ENCODE measurements at places on chromosomes 2 and 18. TPM values are rescaled to one million over a fixed set of nuclear protein-coding genes. Genes with fewer than 3 reads are reported as not detected.

DNA sequence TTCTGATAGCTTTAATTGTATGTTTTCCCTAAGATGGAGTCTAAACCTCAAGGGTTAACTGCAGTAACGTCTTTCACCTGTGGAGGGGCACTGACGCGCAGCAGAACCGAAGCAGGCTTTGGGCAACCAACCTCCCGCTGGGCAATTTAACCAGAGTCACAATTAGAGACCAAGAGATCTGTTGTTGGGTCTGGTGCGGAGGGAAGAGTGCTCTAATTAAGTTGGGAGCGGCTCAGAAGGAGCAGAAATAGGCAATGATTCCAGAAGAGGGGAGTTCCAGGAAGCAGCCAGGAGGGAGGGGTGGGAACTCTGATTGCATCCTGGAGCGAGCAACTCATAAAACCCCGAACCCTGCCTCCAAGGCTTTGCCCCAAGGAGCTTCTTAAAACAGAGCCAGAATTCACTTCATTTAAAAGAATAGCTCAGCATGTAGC lies 245.8 kb downstream of the PAX3 start:
- peak; percentile 25 for DNase-seq
- H3K36me3 ChIP-seq, result no peaks in the 10 kb centered on the region
- no peak overlapping the region for H3K27ac ChIP-seq
- peaks cover 17% of the 10 kb centered on the region for H3K27me3 ChIP-seq
- no peaks in the 10 kb centered on the region for H3K4me1 ChIP-seq
- H3K4me3 ChIP-seq, result no peak overlapping the region

- peak; percentile 26 for DNase-seq
- H3K36me3 ChIP-seq, result no peaks in the 10 kb centered on the region
- no peaks in the 10 kb centered on the region for H3K27me3 ChIP-seq
- no peak overlapping the region for H3K4me3 ChIP-seq
These were observed 14.7 kb downstream of the USP34 start for GRCh38 chr2:61456070-61456745.

DNA sequence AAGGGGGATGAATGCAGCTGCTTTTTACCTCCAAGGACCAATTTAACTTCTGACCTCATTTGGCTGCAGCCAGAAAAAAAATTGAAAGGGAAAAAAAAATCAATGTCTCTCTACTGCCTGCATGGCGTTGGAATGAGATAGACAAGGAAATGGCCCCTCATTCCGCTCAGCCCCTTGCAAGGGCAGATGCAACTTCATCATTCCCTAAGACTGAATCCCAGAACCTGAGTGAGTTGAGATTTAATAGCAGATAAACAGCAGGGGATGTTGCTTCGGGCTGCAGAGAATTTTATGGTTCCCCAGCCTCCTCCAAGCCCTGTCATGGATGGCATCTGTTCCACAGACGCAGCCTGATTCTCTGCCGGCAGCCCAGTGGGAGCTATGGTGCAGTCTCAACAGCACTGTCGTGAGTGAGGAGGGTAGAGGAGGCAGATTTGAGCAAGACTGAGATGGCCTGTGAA lies 49.0 kb downstream of the CAPN13 start:
- no peaks in the 10 kb centered on the region for H3K36me3 ChIP-seq
- peaks cover 16% of the 10 kb centered on the region for H3K4me1 ChIP-seq
- H3K4me3 ChIP-seq, result no peak overlapping the region
- peaks cover 3% of the 10 kb centered on the region for H3K27me3 ChIP-seq
- peak; percentile 63 for DNase-seq

GRCh38 chr2:16224298-16225045 lies 284.1 kb downstream of the MYCN start:
- no peaks in the 10 kb centered on the region for H3K36me3 ChIP-seq
- H3K4me3 ChIP-seq, result no peak overlapping the region
- no peak for DNase-seq

DNA sequence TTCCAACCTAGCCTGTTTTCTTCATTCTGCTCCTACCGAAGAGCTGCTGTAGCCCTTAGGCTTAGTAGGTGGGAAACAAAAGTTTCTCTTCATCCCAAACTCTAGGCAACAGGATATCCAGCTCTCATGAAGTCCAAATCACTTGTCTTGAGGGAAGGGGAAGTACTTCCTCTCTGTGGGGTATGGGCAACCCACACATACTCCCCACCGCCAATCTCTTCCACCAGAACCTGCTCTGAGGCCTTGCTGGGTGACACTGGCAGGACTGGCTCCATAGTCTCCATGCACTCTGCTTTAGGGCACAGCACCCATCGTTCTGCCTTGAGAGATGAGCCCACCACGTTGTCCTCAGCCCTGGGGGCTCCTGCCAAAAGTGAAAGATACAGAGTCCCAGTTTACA lies 173.0 kb downstream of the NCK2 start:
- no peaks in the 10 kb centered on the region for H3K36me3 ChIP-seq
- peaks cover 21% of the 10 kb centered on the region for H3K4me1 ChIP-seq
- no peak overlapping the region for H3K4me3 ChIP-seq
- no peak for DNase-seq

DNA sequence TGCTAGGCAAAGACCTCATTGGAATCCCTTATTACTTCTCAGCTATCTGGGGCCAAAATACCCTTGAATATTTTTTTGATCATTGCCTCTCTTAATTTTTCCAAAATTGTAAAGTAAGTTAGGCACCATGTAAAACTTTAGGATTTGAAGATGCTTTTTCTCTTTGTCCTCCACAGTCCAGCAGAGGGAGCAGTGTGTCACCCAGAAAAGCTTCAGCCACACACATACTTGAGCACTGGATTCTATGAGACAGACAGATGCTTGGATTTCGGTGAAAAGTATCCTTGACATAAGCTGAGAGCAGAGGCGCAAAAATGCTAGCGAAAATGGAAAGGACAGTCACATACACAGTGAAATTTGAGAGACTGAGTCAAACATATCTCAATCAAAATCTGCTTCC lies 74.7 kb upstream of the KCNJ3 start:
- peak; percentile 77 for DNase-seq
- no peaks in the 10 kb centered on the region for H3K27me3 ChIP-seq
- no peaks in the 10 kb centered on the region for H3K36me3 ChIP-seq
- no peak overlapping the region for H3K27ac ChIP-seq

DNA sequence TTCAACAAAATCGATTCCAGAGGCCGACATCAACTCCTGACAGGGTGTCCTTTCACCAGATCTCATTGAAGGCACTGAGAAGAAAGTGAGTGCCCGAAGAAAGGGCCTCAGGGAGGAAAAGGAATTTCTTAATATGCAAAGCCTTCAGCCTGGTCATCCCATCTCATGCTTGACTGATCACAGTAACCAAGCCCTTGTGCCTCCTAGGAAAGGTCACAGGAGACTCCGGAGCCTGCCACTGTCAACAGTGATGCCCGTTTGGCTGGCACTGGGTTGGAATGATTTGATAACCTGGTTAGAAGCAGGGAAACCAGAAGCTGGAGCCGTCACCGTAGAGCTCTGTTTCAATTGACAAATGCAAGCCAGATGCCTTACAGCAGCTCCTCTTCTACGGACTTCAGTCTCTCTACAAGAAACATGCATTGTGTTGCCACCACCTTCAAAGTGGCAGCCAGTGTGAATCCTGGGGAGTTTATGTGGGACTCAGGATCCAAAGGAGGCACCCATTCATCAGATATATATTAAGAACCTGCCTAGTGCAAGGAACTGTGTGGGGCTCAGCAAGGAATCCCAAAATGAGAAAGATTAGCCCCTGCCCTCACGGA lies 24.6 kb downstream of the COX7A2L start:
- H3K27ac ChIP-seq, result no peak overlapping the region
- H3K36me3 ChIP-seq, result peaks cover 54% of the 10 kb centered on the region
- no peak for DNase-seq
- no peaks in the 10 kb centered on the region for H3K27me3 ChIP-seq

DNA sequence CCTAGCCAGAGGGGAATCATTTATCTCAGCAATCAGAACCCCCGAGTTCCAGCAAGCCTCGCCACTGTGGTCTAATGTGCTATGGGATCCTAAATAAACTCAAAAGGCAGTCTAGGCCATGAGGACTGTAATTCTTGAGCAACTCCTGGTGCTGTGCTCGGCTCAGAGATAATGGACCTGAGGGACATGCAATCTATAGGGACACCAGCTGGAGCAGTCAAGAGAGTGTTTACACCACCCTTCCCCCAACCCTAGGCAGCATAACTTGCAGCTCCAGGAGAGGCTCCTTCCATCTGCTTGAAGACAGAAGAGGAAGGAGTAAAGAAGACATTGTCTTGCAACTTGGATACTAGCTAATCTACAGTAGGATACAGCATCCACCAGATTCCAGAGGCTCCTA lies 225.5 kb upstream of the KLHL14 start:
- H3K36me3 ChIP-seq, result no peaks in the 10 kb centered on the region
- H3K4me1 ChIP-seq, result no peaks in the 10 kb centered on the region
- H3K27ac ChIP-seq, result no peak overlapping the region
- no peak overlapping the region for H3K4me3 ChIP-seq
- no peak for DNase-seq
- no peaks in the 10 kb centered on the region for H3K27me3 ChIP-seq

DNA sequence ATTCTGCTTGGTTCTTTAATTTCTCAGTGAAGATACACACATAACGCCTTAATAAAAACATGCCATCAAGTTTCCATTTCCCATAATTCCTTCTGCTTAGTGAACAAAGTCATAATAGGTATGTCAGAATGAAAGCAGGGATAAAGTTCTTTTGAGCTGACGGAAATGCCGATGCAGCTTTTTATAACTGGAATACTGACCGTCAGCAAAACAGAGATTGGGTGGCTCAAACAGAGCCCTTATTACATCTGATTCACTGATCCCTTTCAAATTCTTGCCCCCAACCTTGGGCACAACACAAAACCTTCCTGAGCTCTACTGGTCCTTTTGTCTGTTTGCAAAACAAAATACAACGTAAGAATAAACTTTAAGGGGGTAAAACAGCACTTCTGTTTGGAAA lies 140.4 kb downstream of the CDH2 start:
- H3K4me1 ChIP-seq, result no peaks in the 10 kb centered on the region
- H3K36me3 ChIP-seq, result no peaks in the 10 kb centered on the region
- no peaks in the 10 kb centered on the region for H3K27me3 ChIP-seq
- no peak for DNase-seq
- no peak overlapping the region for H3K4me3 ChIP-seq
- H3K27ac ChIP-seq, result no peak overlapping the region

The UBXN4 gene
- 69.8 TPM for polyA plus RNA-seq

The CLEC4F gene
- 0.53 TPM for polyA plus RNA-seq

The NEURL3 gene
- polyA plus RNA-seq, result 0.12 TPM

DNA sequence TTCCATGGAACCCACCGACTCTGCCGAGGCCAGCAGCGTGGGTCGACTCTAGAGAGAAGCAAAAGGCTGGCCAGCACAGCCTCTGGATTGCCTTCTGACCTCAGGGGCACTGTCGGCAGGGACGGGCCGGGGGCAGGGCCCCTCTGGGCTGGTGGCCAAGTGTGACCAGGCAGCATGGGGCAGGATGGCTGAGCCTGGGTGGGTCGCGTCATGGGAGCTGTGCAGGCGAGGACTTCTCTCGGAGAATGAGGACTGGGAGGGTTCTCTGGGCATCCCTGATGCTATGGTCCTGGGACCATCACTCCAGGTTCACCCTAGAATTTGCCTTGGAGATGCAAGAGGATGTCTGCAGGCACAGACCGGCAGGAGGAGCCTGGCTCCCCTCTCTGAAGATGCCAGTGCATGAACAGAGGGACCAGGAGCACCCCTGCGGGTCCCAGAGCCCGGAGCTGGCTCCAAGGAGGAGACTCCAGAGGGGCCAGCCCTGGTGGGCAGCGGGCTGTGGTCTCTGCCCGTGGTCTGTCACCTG lies 289.2 kb downstream of the NDUFA10 start:
- peaks cover 14% of the 10 kb centered on the region for H3K4me1 ChIP-seq
- no peak overlapping the region for H3K27ac ChIP-seq
- peaks cover 3% of the 10 kb centered on the region for H3K27me3 ChIP-seq

DNA sequence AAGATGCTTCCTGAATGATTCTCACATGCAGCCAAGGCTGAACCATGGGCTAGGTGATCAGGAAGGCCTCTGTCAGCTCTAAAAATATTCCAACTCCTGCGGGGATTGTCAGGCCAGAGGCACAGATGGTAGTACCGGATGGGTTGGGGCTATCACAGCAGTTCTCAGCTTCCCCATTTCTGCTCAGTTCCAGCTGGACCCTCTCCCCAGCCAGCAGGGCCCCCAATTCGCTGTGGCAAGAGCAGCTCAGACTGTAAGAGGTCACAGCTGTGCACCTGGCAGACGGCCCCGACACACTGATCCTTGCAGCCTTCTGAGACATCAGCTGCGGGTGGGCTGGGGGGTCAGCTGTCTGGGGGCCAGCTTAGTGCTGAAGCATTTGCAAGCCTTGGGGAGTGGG lies 43.6 kb upstream of the TCF7L1 start:
- peaks cover 12% of the 10 kb centered on the region for H3K4me1 ChIP-seq
- no peaks in the 10 kb centered on the region for H3K27me3 ChIP-seq
- no peak overlapping the region for H3K4me3 ChIP-seq
- peak; percentile 89 for DNase-seq

The NYAP2 gene
- polyA plus RNA-seq, result 1.4 TPM

The ABCG5 gene
- polyA plus RNA-seq, result 0.07 TPM

The PAIP2B gene
- 4.0 TPM for polyA plus RNA-seq

DNA sequence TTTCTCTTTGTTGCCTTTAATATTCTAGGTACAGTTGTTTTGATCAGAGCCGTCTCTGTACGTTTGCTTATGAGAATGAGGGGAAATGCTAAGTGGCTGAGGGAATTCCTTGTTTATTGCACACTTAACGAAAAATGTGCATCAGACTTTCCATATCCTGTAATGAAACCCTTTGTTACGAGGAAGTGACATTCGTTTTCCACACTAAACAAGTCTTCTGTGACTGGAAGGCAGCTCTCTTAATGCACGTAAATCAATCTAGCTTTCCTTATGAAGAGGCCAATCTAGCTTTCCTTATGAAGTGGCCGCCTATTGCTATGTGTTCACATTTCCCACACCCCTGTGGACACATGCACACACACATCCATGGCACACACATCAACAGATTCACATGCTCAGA lies 186.2 kb downstream of the SNTG2 start:
- no peaks in the 10 kb centered on the region for H3K36me3 ChIP-seq
- peak; percentile 82 for DNase-seq
- H3K4me1 ChIP-seq, result no peaks in the 10 kb centered on the region

GRCh38 chr2:134361648-134362047 lies 107.8 kb downstream of the MGAT5 start:
- H3K27ac ChIP-seq, result peak overlapping the region; percentile 83
- no peak overlapping the region for H3K4me3 ChIP-seq
- H3K4me1 ChIP-seq, result peaks cover 51% of the 10 kb centered on the region
- H3K36me3 ChIP-seq, result peaks cover 7% of the 10 kb centered on the region
- no peaks in the 10 kb centered on the region for H3K27me3 ChIP-seq

DNA sequence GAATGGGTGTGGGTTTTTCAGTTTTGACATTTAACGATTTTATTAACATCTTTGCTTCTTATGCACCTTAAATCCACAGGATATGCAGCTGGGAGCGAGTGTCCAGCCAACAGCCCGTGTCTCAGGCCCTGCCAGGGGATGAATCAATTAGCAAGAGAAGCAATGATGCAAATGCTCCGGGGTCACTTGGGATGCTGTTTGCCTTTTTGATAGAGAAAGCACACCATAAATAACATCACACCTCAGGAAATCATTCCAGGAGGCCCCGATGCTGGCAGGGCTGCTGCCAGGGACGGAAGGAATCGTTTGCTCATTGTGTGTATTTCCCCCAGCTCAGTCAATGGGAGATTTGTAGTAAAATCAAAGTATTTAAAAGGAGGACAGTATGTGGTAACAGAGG lies 394.0 kb upstream of the HNRNPA3 start:
- H3K4me3 ChIP-seq, result no peak overlapping the region
- peaks cover 2% of the 10 kb centered on the region for H3K4me1 ChIP-seq
- H3K27ac ChIP-seq, result peak overlapping the region; percentile 10
- no peaks in the 10 kb centered on the region for H3K27me3 ChIP-seq
